IPS DF 19.7 (cell line): ENCODE measurements at places on chromosomes 2 and 18.

- no peak for DNase-seq
These were observed 176.9 kb upstream of the SESTD1 start for GRCh38 chr2:179441551-179441950.

GRCh38 chr2:156538083-156538504 lies 101.9 kb downstream of the GPD2 start:
- DNase-seq = peak; percentile 15

GRCh38 chr2:151205571-151205970 lies 56.1 kb downstream of the RBM43 start:
- DNase-seq = no peak

GRCh38 chr2:28684142-28684858 lies 67.3 kb upstream of the PPP1CB start:
- DNase-seq = no peak

DNA sequence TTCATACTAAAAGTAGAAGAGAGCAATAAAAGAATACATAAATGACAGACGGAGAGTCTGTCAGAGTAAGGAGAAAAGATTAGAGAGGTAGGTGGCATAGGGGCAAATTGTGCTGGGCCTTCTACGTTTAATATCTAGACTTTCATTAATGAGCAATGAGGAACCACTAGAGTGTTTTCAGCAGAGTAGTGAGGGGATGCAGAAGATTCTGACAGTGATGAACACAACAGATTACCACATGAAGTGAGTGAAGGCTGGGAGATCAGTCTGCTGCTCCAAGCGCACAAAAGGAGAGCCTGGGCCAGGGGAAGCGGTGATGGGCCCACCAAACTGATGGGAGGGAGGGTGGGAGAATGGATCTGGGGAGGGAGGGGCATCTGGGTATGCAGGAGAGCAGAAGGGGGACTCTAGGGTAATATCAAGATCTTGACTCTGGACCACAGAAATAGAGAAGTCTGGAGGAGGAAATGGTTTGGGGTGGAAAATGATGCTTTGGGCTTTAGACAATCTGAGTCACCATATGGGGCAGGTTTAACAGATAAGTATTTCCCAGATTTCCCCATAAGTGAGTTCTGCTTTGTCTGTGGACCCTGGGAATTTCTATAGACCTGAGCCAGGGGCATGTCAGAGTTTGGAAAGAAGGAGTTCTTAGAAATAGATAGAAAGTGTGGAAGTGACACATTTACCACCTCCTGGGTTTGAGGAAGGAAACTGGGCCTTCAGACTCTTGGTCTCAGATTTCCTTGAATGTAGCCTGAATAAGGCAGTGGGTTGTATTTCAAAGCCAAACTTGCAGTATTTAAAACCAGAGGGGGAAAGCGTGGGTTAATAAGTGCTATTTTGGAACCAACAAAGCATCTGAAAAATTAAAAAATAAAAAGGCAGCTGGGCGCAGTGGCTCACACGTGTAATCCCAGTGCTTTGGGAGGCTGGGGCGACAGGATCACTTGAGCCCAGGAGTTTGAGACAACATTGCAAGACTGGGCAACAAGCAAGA lies 15.0 kb upstream of the IL1A start:
- DNase-seq = no peak

DNA sequence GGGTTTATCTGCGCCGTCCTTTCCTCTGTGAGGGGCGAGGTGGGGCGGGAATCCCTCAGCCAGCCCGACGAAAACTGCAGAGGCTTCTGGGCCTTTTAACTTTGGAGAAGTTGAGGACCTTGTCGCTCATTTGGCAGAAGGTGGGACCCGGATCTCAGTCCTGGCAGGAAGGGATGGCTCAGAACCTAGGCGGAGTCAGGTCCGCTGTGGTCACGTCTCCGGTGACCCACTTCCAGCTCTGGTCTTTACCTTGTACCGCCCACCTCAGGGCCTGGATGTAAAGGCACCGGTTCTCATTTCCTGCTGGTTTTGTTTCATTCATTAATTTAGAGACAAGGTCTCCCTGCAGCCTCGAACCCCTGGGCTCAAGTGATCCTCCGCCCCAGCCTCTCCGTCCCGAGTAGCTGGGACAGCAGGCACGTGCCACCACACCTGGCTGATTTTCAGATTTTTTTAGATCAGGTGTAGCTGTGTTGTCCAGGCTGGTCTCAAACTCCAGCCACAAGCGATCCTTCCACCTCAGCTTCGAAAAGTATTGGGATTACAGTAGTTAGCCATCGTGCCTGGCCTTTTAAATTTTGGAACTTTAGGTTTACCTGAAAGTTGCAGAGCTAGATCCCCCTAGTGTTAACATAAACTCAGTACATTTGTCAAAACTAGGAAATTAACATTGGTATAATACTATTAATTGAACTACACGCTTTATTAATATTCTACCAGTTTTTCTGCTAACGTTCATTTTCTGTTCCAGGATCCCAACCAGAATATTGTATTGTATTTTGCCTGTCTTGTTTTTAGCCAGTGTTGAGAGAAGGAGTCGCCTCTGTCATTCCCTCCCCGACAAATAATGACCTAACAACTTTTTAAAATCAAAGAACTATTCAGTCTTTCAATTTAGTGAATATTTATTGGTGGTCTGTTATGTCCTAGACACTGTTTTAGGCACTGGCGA lies 852 bp downstream of the POLI start:
- DNase-seq = no peak
